ENCODE measurements at places on chromosomes 3 and 15. TPM values are rescaled to one million over a fixed set of nuclear protein-coding genes. Genes with fewer than 3 reads are reported as not detected.

The LRRC31 gene
- 0.23 TPM for total RNA-seq

DNA sequence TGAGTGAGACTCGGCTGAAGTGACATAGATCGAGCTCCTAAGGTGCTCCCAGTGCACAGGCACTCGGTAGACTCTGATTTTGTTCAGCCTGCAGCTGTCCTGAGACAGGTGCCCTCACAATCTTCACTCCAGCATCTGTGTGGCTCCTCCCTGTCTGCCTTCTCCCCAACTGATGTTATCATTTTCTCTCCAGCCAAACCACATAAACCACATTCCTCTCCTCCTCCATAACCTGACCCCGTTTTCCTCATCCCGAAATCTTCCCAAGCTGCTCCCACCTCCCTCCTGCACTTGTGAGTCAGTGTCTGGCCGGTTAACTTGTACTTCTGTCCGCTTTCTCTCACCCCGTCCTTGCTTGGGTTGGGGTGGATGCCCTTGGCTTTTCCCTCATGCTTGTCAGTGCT lies 93.3 kb upstream of the HACD2 start:
- peaks cover 3% of the 10 kb centered on the region for H3K36me3 ChIP-seq
- no peak overlapping the region for H3K4me3 ChIP-seq
- no peak for DNase-seq
- H3K4me1 ChIP-seq = peaks cover 15% of the 10 kb centered on the region

GRCh38 chr3:66121318-66121717 lies 82.6 kb upstream of the MAGI1 start:
- no peaks in the 10 kb centered on the region for H3K27me3 ChIP-seq
- no peaks in the 10 kb centered on the region for H3K36me3 ChIP-seq
- H3K4me3 ChIP-seq = no peak overlapping the region
- DNase-seq = no peak

The GRAMD1C gene
- total RNA-seq = 21.7 TPM

The NSUN3 gene
- 11.5 TPM for total RNA-seq

- H3K4me3 ChIP-seq = no peak overlapping the region
- no peak for DNase-seq
- H3K27ac ChIP-seq = peak overlapping the region; percentile 11
- H3K36me3 ChIP-seq = peaks cover 23% of the 10 kb centered on the region
These were observed 47.6 kb downstream of the ZBTB38 start for GRCh38 chr3:141415953-141416352.

- H3K27ac ChIP-seq = no peak overlapping the region
- no peak for DNase-seq
- H3K4me3 ChIP-seq = no peak overlapping the region
- no peaks in the 10 kb centered on the region for H3K4me1 ChIP-seq
- no peaks in the 10 kb centered on the region for H3K27me3 ChIP-seq
- peaks cover under 1% of the 10 kb centered on the region for H3K36me3 ChIP-seq
These were observed 50.7 kb downstream of the MYLK start for GRCh38 chr3:123833398-123833785.

GRCh38 chr3:154224866-154225265 lies 99.4 kb downstream of the DHX36 start:
- DNase-seq = no peak
- H3K4me1 ChIP-seq = peaks cover 18% of the 10 kb centered on the region
- peaks cover 1% of the 10 kb centered on the region for H3K27me3 ChIP-seq
- H3K4me3 ChIP-seq = no peak overlapping the region

- H3K27ac ChIP-seq = no peak overlapping the region
- peaks cover 2% of the 10 kb centered on the region for H3K27me3 ChIP-seq
- peaks cover 3% of the 10 kb centered on the region for H3K36me3 ChIP-seq
- H3K4me1 ChIP-seq = no peaks in the 10 kb centered on the region
- no peak overlapping the region for H3K4me3 ChIP-seq
These were observed 210.7 kb downstream of the TLE3 start for GRCh38 chr15:69887009-69887408.

DNA sequence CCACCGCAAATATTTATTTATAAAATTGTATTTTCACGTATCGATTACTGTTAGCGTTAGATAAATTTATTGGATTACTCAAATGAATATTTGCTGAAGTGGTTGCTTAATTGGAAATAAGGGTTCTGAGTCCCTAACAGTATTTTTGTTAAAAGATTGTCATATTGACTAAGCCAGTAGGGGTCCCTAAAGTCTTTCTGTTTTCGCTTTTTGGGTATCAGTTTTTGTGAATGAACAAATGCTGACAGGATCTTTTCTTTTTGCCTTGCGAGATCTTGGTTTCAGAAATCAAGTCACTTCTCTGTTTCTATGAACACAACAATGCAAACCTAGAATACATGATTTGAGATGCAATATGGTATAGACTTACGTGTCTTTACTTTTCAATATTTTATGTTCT lies 7.1 kb downstream of the RAD51 start:
- H3K36me3 ChIP-seq = peaks cover 4% of the 10 kb centered on the region
- H3K27me3 ChIP-seq = no peaks in the 10 kb centered on the region
- DNase-seq = no peak
- H3K4me3 ChIP-seq = no peak overlapping the region
- no peak overlapping the region for H3K27ac ChIP-seq

The C3orf18 gene
- total RNA-seq = 4.0 TPM

DNA sequence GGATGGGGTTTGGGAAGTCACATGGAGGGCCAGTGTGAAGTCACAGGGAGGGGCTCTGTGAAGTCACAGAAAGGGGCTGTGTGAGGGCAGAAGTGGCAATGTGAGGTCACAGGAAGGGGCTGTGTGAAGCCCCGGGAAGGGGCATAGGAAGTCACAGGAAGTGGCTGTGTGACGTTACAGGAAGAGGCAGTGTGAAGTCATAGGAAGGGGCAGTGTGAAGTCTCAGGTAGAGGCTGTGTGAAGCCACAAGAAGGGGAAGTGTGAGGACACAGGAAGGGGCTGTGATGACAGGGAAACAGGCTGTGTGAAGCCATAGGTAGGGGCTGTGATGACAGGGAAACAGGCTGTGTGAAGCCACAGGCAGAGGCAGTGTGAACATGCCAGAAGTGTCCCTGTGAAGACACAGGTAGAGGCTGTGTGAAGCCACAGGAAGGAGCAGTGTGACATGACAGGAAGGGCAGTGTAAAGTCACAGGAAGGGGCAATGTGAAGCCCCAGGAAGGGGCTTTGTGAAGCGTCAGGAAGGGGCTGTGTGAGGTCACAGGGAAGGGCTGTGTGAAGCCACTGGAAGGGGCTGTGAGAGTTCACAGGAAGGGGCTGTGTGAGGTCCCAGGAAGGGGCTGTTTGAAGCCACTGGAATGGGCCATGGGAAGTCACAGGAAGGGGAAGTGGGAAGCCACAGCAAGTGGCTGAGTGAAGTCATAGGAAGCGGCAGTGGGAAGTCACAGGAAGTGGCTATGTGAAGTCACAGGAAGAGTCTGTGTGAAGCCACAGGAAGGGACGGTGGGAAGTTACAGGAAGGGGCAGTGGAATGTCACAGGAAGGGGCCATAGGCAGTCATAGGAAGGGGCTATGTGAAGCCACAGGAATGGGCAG lies 37.1 kb downstream of the GASK1A start:
- no peak overlapping the region for H3K4me3 ChIP-seq
- no peak overlapping the region for H3K27ac ChIP-seq
- H3K27me3 ChIP-seq = no peaks in the 10 kb centered on the region
- no peak for DNase-seq

The CLRN1 gene
- total RNA-seq = not detected

The GOLGA6A gene
- total RNA-seq = 0.85 TPM

DNA sequence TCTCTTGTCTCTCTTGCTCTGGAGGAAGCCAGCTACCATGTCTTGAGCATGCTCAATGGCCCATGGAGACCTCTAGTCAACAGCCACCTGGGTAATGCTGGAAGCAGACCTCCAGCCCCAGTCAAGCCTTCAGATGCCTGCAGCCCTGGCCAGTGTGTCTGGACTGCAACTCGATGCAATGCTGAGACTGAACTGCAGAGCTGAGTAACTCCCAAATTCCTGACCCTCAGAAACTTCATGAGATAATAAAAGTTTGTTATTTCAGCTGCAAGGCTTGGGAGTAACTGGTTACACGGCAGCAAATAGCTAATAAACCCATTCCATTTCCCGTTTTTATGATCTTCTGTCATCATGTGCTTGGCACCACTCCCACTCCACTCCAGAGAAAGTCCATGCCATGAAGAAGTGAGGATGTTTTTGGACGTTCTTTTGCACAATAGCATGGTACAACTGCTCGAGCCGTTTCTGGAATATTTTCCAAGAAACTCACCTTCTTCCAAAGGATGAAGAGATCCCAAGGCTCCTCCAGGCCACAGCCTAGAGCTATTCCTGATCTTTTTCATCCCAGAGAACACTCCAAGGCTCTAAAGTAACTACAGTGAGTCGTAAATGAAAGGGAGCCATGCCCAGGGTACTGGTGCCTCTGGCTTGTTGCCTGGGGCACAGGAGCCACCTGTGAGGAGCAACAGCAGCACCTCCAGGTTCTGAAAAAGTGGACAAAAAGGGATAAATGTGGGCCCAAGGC lies 72.0 kb upstream of the KLF13 start:
- no peak overlapping the region for H3K4me3 ChIP-seq
- H3K4me1 ChIP-seq = no peaks in the 10 kb centered on the region
- no peaks in the 10 kb centered on the region for H3K36me3 ChIP-seq
- no peaks in the 10 kb centered on the region for H3K27me3 ChIP-seq
- no peak overlapping the region for H3K27ac ChIP-seq

- no peak overlapping the region for H3K27ac ChIP-seq
- H3K27me3 ChIP-seq = no peaks in the 10 kb centered on the region
- DNase-seq = no peak
- peaks cover 17% of the 10 kb centered on the region for H3K36me3 ChIP-seq
- no peaks in the 10 kb centered on the region for H3K4me1 ChIP-seq
- no peak overlapping the region for H3K4me3 ChIP-seq
These were observed 68.7 kb downstream of the AP4E1 start for GRCh38 chr15:50977162-50977561.

DNA sequence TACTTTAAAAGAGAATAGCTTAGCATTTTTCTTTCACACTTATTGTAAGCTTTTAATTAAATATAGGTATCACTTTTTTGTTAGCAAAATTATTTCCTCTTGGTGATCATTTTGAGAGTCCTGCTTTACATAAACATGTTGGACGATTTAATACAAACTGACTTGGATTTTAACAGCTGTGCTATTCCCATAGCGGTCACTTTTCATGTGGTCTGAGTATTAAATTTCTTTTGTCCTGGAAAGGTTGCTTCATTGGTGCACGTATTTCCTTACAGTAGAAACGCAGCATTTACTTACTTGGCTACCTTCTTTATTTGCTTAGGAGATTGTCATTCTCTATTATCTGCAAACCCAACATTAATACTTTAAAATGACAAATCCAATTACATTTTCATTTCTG lies 109.4 kb downstream of the ATG7 start:
- H3K4me3 ChIP-seq = no peak overlapping the region
- no peak overlapping the region for H3K27ac ChIP-seq
- DNase-seq = no peak
- H3K36me3 ChIP-seq = no peaks in the 10 kb centered on the region

DNA sequence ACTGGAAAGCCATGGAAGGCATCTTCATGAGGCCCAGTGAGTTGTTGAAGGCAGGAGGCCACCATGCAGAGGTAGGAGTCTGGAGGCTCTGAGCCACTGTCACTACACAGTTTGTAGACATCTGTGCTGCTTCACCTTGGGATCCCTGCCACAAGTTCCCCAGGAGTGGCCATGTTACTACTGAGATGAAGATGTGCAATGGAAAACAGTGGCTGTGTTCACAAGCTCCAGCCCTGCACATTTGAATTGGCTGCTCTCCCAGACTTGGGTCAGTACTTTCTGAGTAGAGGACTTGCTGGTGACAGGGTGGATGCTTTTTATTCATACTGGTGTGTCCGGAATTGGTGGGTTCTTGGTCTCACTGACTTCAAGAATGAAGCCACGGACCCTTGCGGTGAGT lies 86.9 kb upstream of the C15orf39 start:
- H3K4me3 ChIP-seq = peak overlapping the region; percentile 15
- H3K27me3 ChIP-seq = peaks cover 2% of the 10 kb centered on the region
- H3K4me1 ChIP-seq = peaks cover 11% of the 10 kb centered on the region
- H3K36me3 ChIP-seq = peaks cover 6% of the 10 kb centered on the region
- H3K27ac ChIP-seq = no peak overlapping the region

The SLC22A14 gene
- 0.36 TPM for total RNA-seq

- no peaks in the 10 kb centered on the region for H3K36me3 ChIP-seq
- no peak overlapping the region for H3K4me3 ChIP-seq
- H3K27me3 ChIP-seq = no peaks in the 10 kb centered on the region
- peaks cover 6% of the 10 kb centered on the region for H3K4me1 ChIP-seq
- H3K27ac ChIP-seq = no peak overlapping the region
- DNase-seq = no peak
These were observed 31.1 kb downstream of the FBXO40 start for GRCh38 chr3:121624147-121624899.

- no peak overlapping the region for H3K4me3 ChIP-seq
- H3K36me3 ChIP-seq = no peaks in the 10 kb centered on the region
- H3K27me3 ChIP-seq = peaks cover 2% of the 10 kb centered on the region
- H3K4me1 ChIP-seq = peaks cover 3% of the 10 kb centered on the region
- no peak overlapping the region for H3K27ac ChIP-seq
- DNase-seq = no peak
These were observed 27.4 kb downstream of the SMAD6 start for GRCh38 chr15:66729331-66729951.

DNA sequence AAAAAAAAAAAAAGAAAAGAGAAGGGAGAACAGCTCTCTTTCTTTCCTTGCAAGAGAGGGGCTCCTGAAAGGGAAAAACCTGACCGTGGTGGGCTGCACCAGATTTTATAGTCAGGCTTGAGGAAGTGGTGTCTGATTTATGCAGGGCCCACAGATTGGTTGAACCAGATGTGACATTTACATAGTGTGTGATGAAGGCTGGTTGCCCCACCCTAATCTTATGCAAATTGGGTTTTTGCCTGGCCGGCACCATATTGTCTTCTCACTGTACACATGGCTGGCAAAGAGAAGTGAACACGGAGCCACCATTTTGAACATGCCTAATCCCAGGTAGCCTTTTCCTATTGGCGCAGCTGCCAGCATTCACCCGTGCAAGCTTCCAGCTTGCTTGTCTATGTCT lies 154.4 kb downstream of the OXSM start:
- no peak overlapping the region for H3K4me3 ChIP-seq

DNA sequence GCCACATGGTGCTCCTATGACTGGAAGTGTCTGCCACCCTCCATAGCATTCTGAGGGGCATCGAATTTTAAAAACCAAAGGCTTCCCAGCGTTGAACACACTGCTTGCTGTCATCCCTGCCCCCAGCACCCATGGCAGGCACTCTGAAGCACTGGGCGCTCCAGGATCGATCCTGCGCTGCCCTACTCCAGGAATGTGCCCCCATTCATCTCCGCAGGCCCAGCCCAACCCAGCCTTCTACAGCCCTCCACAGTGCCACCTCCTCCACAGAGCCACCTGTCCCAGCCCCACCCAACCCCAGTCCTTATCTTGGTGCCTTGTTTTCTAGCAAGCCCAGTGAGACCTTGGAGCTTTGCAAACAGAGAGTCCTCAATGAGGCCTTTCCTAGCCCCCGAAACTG lies 52.2 kb downstream of the WNT7A start:
- H3K36me3 ChIP-seq = no peaks in the 10 kb centered on the region
- H3K27me3 ChIP-seq = peaks cover 15% of the 10 kb centered on the region
- no peak overlapping the region for H3K27ac ChIP-seq
- no peak for DNase-seq
- H3K4me1 ChIP-seq = no peaks in the 10 kb centered on the region

- no peaks in the 10 kb centered on the region for H3K4me1 ChIP-seq
- DNase-seq = no peak
- H3K36me3 ChIP-seq = no peaks in the 10 kb centered on the region
These were observed 283.3 kb upstream of the TRIM42 start for GRCh38 chr3:140394488-140395133.

The CMTM8 gene
- total RNA-seq = 16.2 TPM

GRCh38 chr3:6799264-6799915 lies 61.5 kb upstream of the GRM7 start:
- H3K27ac ChIP-seq = no peak overlapping the region
- H3K27me3 ChIP-seq = peaks cover 1% of the 10 kb centered on the region
- H3K4me3 ChIP-seq = no peak overlapping the region
- DNase-seq = peak; percentile 41

The CLDN16 gene
- not detected for total RNA-seq
